ENCODE measurements at places on chromosomes 5 and 9.

- DNase-seq, result no peak
These were observed 7.9 kb downstream of the MSX2 start for GRCh38 chr5:174732036-174733020.

- DNase-seq, result no peak
These were observed 387.1 kb downstream of the PDE4D start for GRCh38 chr5:59506285-59506877.

- DNase-seq, result no peak
These were observed 5.2 kb upstream of the MARCHF6 start for GRCh38 chr5:10348258-10348657.

GRCh38 chr9:133635533-133636531 is at the start of gene DBH:
Gene DBH, plus strand, starts transcription at chr9:133636363. Its CDS starts 9 bp downstream, at chr9:133636372.
- DNase-seq, result no peak

DNA sequence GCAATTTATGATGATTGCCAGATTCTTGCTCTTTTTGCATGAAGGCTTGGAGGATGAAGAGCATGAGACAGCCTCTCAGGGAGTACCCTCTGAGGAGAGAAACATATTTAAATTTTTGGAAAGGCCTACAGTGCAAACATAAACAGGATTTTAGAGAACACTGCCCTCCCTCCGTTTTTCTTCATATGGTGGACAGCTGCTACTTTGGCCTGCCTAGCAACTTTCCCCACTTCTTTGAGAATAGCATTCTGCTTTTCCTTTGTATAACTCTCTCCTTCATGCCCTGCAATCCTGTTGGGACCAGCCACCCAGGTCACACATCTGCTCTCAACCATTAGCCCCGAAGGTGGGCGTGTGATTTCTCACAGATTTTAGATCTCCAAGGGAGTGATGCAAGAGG is 20.5 kb upstream of the TXN start:
- no peak for DNase-seq

- no peak for DNase-seq
These were observed 104.9 kb upstream of the ZNF618 start for GRCh38 chr9:113771199-113771598.

Measured in activated CD4-positive, alpha-beta T cell treated with anti-CD3 and anti-CD28 coated beads, Interleukin-2, Interleukin-4, amounts not matched to agents 100 ng/mL and 50 ng/mL, durations not matched to agents 16 hours and 8 hours (primary cell).